Activated T-cell treated with anti-CD3 and anti-CD28 coated beads for 4 hours (primary cell): ENCODE measurements at places on chromosomes 13 and 19.
A peak's percentile ranks its signal among the peaks of the same experiment; 100 is the strongest.

DNA sequence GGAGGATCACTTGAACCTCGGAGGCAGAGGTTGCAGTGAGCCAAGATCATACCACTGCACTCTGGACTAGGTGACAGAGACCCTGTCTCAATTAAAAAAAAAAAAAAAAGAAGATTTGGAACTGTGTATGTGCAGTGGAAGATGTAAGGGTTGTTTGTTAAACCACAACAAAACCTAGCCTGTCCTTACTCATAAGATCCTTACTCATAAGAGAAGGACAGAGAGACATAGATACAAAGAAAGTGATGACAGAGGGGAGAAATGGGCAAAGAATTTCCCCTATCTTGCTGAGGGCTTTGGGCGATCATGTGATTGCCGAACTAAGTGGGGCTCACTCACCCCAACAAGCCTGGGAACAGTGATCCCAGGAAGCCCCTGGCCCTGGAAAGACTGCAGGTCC lies 7.9 kb downstream of the ITPKC start:
- no peak for DNase-seq

DNA sequence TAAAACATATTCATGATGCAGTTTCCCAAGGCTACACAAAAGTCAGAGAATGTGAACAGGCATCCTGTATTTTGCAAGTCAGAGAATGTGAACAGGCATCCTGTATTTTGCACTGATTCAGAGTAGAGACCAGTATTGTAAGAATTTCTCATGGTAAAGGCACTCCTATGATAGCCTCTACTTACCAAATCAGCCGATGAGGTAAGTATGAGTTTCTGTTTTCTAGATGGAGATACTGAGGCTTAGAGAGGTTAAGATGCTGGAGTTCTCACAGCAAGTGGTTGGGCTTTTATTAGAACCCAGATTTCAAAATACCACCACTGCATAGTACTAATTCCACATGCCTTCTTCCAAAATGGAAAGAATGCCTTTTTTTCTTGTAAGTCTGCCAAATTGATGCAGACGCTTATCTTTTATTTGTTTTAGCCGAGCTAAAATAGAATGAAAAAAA lies 12.3 kb downstream of the TPT1 start:
- DNase-seq: no peak

DNA sequence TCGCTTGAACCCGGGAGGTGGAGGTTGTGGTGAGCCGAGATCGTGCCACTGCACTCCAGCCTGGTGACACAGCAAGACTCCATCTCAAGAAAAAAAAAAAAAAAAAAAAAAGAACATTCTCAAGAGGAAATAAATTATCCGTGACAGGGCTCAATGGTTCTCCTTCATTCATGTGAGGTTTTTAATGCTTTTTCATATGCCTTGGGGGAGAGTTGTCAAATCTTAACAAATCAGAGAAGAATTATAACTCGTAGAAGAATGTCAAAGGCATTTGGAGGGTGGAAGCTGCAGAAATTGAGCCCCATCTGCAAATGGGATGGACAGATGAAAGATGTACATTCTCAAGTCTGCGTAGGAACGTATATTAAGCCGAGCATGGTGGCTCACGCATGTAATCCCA lies 34.9 kb upstream of the HOMER3 start:
- no peak for DNase-seq

DNA sequence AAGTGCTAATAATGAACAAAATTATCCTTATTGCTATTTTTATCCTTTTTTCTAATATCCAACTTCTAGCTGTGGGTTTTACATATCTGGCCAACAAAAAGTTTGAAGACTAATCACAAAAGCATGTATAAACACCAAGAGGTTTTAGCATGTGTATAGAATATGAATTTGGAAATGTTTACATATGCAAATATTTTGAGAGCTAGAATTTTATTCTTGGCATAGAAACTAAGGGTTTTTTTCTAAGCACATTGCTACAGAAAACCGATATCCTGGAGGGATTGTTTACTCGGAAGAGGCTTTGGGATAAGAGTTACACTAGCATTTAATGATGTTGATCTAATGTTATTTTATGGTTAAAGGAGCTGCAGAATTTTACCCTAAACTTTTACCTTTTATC lies 392.1 kb downstream of the EFNB2 start:
- DNase-seq: no peak

GRCh38 chr19:12864721-12865715 lies 16.2 kb downstream of the DNASE2 start:
- no peak for DNase-seq

DNA sequence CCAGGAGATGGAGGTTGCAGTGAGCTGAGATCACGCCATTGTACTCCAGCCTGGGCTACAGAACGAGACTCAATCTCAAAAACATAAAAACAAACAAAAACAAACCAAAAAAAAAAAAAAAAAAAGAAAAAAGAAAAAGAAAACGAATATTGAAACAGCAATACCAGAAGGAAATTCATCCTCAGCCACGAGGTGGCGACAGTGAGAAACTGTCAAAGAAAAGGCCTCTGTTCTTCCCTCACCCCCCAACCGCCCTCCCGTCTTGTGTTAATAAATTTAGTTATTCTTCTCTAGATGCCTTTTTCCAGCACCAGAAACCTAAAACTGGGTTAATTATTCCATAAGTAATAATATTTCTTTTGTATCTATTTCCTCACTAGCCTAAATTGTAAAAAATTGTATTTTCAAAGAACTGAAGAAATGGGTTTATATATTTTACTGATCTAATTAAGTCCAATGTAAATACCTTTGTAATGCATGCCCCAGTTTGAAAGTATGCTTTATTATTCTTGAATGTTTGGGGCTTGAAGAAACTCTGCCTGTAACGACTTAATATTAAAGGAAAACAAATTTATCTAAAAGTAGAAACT lies 38.6 kb downstream of the LIG4 start:
- peak; percentile 49 for DNase-seq
